CD4-positive, alpha-beta T cell treated with Interleukin-21 for 1 hour (primary cell): ENCODE measurements at places on chromosomes 2 and 18.
A peak's percentile ranks its signal among the peaks of the same experiment; 100 is the strongest.

DNA sequence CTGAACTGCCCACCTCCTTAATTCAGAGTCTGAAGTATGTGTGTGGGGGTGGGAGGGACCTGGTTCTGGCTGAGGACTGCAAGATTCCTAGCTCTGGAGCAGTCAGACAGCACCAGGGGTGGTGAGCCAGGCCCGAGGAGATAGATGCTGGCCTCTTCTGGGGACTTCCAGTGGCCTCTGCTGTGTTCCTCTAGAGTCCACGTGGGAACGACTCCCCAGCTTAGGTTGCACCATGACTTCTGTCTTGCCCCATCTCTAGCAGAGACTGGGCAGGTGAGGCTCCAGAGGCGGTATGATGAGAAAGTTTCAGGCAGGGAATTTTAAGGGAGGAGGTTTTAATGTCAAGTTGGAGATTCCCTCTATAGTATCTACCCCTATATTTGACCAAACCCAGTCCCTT lies 22.0 kb upstream of the RESP18 start:
- no peak for DNase-seq

GRCh38 chr2:42421157-42421485 lies 60.1 kb upstream of the COX7A2L start:
- no peak for DNase-seq

- DNase-seq = peak; percentile 13
Measured at GRCh38 chr2:209334188-209335017, 89.4 kb upstream of the MAP2 start.

GRCh38 chr18:27075828-27076227 lies 109.3 kb downstream of the CHST9 start:
- DNase-seq = no peak

DNA sequence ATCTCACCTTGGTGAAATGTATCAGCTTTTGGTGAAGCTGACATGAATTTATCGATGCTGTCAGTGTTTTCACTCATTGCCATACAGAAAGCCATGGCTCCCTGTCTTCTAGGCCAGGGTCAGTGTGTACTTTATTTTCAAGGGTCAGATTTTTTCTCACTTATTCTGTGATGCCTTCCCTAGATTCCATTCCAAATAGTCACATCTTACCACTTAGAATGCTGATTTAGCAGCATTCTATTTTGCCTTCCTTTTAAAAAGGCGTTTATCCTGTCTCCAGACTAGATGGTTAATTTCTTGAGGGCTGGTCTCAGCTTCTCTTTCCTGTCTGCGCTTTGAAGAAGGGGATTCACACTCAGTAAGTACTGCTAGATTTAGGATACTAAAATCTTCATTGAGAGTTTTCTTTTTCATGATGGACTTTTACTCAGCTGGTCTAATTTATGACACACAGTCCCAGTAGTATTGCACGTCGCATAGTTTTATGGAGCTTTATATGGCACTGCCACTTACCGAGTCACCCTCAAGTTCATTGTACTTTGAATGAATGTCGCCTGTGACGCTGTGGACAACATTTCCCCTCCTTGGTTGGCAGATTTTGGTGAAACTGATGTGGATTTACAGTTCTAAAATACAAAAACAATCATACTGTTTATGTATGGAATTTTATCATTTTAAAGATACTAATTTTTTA lies 194.0 kb downstream of the ZNF407 start:
- no peak for DNase-seq

DNA sequence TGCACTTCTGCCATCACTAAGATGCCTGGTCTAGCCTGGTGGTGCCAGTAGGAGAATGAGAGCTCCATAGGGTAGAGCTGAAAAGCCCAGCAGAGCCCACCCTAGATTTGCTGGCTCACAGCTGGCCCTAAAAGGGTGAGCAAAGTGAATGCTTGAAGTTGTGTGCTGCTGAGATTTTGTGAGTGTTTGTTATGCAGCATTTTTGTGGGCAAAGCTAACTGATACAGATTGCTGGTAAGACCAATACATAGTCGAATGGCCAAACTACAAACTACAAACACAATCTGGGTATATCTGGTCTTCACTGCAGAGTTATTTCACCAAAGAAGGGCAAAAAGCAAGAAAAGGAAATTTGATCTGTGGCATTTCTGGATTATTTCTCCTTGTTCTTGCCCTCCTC lies 7.1 kb upstream of the AGAP1 start:
- DNase-seq = no peak

- no peak for DNase-seq
Measured at GRCh38 chr2:127704641-127705390, 3.5 kb downstream of the SFT2D3 start.

DNA sequence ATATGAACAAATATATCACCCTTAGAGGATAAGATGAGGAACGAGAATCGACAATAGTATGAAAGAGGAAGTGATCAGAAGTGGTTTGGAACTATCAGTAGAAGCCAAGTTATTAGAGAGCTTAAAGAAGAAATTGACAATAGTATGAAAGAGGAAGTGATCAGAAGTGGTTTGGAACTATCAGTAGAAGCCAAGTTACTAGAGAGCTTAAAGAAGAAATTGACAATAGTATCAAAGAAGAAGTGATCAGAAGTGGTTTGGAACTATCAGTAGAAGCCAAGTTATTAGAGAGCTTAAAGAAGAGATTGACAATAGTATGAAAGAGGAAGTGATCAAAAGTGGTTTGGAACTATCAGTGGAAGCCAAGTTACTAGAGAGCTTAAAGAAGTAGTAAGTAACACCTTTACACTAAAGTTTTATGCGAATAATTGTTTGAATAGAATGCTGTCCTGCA lies 175.5 kb downstream of the ZNF407 start:
- DNase-seq = no peak

GRCh38 chr2:218435003-218435982 lies 16.4 kb downstream of the VIL1 start:
- DNase-seq = no peak

DNA sequence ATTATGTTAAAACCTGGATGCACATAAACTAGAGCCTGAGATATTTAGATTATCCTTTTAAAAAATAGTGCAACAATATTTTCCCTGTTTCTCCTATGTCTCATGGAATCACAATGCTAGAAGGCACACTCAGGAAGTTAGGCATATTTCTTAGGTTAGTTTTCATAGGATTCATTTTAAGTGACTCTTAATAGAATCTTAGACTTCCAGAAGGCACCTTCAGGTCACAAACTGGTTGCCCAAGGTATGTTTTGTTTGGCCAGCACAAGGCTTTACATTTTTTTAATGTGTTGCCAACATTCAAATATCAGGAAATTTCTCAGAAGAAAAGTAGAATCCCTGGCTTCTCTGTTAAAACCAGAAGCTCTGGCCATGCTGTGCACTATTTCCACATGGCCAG lies 129.3 kb downstream of the LNPK start:
- no peak for DNase-seq

DNA sequence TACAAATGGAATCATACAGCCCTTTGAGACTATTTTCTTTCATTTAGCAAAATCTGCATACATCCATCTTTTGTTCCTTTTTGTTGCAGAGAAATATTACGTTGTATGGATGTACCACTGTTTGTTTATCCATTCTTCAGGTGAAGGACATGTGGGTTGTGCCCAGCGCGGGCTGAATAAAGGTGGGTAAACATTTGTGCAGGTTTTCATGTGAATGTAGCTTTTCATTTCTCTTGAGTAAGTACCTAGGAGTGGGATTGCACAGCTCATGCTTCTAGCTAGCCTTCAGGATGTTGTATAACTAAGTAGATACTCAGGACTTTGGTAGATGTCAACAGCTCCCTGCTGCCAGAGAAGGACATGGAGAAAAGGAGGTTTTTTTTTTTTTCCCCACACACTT lies 50.6 kb upstream of the SPRED2 start:
- DNase-seq = no peak

- DNase-seq = no peak
Measured at GRCh38 chr2:235757212-235757611, 263.4 kb downstream of the AGAP1 start.

- DNase-seq = no peak
Measured at GRCh38 chr18:77177009-77177408, 44.4 kb upstream of the MBP start.

DNA sequence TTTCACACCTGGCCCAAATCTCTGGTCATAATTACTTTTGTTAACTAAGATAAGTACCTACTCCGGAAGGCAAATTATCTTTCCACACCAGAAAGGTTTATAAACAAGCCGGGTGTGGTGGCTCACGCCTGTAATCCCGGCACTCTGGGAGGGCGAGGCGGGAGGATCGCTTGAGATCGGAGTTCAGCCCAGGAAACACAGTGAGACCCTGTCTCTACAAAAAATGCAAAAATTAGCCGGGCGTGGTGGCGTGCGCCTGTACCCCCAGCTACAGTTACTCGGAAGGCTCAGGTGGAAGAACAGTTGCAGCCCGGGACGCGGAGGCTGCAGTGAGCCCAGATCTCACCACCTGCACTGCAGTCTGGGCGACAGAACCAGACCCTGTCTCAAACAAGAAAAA lies 2.1 kb downstream of the PUM2 start:
- no peak for DNase-seq

- DNase-seq = no peak
Measured at GRCh38 chr2:178865999-178866398, 58.8 kb upstream of the TTN start.

DNA sequence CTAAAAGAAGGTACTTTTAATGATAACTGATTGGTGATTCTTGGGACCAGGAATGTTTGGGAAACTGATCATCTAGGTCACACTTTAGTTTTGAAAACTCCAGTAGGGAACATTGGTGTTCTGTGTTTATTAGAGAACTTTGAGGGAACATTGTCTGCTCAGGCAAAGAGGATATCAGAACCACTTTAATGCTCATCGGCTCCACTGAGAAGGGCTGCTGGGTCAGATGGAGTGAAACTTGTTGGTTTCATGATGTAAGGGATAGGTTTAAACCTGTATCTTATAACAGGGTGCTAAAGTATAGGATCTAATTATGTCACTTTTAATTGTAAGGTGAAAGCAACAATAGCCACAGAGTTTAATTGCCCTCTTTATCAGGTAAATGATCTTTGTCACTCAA lies 14.2 kb upstream of the POLI start:
- DNase-seq = no peak

DNA sequence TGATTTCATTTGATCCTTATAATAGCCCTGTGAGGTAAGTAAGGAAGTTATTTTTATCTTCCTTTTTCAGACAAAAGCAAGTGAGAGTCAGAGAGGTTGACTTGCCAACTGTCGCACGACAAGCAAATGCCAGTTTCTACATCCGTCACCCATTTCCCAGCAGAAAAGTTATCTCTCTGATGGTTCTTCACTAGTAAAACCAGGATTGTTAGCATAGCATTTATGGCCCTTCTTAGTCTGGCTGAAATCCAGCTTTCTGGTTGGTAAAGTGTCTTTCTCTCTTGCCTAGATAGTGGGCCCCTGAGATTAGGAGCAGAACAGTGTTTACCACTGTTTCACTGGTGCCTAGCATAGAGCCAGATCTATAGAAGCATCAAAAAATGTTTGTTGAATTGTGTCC lies 7.1 kb upstream of the XDH start:
- DNase-seq = no peak

DNA sequence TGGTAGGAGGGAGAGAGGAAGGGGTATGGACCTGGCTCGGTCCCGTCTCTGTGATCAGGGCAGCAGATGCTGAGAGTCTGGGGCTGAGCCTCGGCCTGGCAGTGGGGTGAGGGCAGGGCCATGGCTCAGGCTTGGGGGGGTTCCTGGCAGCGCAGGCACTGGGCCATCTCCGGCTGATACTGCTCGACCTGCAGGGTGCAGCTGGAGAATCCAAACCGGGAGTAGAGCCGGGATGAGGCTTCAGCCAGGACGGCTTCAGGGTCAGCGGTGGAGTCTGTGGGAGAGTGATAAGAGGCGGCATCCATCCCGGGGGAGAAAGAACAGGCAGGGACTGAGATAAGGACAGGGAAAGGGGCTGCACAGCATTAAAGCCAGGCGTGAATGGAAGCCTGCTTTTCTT lies 7.7 kb downstream of the SLC30A3 start:
- DNase-seq = no peak

GRCh38 chr18:70366670-70367069 lies 77.8 kb downstream of the SOCS6 start:
- DNase-seq = no peak

DNA sequence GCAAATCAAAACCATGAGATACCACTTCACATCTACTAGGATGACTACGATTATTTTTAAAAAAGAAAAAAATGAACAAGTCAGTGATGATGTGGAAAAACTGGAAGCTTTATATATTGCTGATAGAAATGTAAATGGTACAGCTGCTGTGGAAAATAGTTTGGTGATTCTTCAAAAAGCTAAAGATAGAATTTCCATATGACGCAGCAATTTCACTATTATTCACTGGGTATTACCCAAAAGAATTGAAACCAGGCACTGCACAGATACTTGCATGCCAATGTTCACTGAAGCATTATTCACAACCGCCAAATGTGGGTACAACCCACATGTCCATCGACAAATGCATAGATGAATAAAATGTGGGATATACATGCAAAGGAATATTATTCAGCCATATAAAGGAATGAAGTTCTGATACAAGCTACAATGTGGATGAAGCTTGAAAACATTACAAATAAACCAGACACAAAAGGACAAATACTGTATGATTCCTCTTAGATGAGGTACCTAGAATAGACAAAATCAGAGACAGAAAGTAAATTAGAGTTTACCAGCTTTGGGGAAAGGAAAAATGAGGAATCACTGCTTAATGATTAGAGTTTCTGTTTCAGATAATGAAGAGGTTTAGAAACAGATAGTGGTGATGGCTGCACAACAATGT lies 11.1 kb downstream of the RTTN start:
- no peak for DNase-seq

- peak; percentile 60 for DNase-seq
Measured at GRCh38 chr2:68253219-68254068, 1.1 kb upstream of the PPP3R1 start.

DNA sequence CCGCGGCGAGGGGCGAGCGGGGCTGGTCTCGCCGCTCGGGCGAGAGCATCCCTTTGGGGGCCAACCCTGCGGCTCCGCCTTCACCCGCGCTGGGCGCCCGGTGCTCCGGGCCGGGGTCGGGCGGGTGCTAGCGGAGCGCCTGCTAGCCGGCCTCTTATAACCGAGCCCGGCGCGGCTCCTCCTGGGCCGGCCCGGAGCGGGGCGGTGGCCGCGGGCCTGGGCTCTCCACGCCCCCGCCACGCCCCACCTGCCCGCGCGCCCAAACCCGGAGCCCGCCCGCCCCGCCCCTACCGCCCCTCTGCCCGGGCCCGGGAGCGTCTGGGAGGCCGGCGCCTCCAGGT lies at the start of gene FOXI3:
Gene FOXI3, minus strand, starts transcription at position 129 of the 341 bp plus-strand sequence. CDS start 158 bp downstream, outside the sequence.
- no peak for DNase-seq

GRCh38 chr18:79367989-79368388 lies 27.7 kb upstream of the NFATC1 start:
- no peak for DNase-seq
